ENCODE measurements at places on chromosomes 5 and 9.

DNA sequence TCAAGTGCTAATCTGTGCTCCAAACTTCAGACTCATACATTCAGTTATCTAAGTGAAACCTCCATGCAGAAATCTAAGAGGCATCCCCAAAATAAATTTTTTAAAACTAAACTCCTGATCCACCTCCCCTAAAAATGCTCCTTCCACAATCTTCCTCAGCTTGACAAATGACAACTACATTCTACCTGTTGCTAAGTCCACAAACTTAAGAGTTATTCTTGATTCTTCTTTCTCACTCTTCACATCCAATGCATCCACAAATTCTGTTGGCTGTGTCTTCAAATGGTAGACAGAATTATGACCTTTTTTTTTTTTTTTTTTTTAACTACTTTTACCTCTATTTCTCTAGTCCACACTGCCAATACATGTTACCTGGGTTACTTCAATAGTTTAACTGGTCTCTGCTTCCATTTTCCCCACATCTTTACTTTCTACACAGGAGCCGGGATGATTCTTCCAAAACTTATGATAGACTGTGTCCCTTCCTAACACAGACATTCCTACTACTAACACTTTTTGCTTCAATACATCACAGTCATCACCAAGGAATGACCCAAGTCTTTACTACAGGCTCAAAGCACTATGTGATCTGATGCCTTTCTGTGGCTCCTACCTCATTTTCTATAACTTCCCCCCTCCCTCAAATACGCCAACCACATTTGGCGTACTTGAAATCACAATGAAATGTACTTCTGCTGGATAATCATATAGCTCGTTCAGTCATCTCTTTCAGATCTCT, 143.6 kb downstream of the PDE4D start:
- no peak for DNase-seq

GRCh38 chr5:62974623-62975022, 396.0 kb downstream of the LRRC70 start:
- no peak for DNase-seq

- no peak for DNase-seq
Observed at GRCh38 chr5:76791461-76791860, 27.4 kb upstream of the F2RL1 start.

DNA sequence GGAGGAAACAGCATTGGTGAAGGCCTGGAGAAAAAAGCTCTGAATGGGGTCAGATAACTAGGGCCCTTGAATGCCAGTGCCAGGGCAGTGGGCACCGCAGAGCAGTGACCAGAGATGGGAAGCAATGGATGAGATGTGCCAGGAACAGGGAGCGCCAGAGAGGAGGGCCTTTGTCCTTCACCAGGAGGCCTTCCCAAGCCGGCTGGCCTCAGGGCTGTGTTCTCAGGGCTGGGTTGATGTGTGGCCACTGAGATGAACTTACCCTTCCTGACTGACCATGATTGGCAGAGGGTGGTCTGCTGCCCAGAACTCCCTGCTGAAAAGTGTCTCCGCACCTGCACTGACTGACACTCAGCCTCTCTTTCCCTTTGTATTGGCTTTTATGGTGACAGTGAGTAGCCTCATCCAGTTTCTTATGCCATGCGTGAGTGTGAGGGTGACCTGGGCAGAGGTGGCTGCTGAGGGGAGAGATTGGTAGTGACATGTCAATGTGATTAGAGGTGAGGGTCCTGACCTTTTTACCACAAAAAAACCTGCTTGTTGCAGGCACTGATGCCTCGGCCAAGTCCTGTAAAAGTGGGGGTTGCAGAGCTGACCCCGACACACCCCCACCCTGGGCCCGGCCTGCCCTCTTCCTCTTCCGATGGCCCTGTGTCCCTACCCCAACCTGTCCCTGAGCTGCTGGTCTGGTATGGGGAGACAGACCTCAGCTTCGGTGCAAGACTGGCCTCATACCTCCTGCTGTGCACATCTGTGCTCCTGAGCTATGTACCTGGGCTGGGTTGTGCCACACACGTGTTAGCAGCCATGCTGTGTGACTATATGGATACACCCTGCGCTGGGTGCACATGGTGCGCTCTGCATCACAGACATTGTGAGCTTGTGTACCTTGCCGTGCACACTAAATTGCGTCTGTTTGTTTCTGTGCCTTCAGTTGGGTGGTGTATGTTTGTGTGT, 57.1 kb upstream of the PSD2 start:
- DNase-seq = no peak

DNA sequence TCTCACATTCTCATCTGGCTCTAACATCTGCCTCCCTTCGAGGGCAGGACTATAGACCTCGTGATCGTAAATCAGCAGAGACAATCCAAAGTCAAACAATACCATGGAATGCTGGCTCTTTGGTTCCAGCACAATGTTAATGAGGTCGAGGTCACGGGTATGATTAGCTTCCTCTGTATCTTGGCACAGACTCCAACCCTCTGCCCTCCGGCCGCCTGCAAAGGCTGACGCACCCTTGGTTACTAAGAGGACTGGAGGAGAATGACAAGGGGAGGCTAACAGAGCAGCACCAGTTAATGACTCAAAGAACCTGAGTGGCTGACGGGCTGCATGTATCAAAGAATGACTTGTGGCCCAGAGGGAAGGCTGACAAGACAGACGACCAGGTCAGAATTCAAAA, 10.1 kb downstream of the LHFPL2 start:
- DNase-seq = no peak

DNA sequence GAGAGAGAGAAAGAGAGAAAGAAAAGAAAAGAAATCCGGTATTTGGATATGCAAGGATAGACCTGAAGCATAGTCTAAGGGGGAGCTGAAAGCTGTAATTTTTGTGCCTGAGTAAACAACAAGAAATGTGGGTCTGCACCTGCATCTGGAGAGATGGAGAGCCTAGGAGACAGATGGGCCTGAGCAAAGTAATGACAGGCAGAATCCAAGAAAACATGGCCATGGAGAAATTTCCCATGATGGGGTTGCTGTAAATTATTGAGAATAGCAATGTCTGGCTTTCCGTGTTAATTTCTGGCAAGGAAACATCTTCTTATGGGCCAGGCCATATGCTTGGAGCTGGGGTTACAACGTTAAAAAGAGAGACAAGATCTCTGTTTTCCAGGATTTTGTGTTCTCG, 40.2 kb downstream of the YIPF5 start:
- no peak for DNase-seq

- DNase-seq = no peak
Observed at GRCh38 chr5:23742701-23743100, 235.3 kb downstream of the PRDM9 start.

DNA sequence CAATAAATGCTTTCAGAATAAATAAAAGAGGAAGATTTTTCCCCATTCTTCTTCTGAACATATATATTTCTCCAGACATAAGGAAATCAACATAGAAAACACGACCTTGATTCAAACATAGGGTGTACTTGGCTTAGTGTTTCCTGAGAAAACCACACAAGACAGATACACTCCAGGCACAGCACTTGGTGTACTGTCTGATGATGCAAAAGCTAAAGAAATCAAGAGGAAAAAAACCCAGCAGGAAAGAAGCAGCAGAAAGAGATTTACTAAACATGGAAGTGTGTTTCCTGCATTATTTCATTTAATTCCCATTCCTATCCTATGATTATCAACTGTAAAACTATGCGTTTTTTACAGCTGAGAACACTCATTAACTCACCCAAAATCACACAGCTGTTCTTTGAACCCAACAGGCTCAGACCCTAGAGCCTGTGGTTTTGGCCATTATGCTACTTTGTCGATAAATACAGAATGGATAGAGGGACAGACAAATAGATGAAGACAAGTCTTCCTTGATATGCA, 46.1 kb downstream of the NIPAL4 start:
- no peak for DNase-seq

- DNase-seq = no peak
Observed at GRCh38 chr9:136690806-136691261, 3.6 kb upstream of the AGPAT2 start.

- no peak for DNase-seq
Observed at GRCh38 chr5:165143741-165144140, 1638.3 kb downstream of the MAT2B start.

DNA sequence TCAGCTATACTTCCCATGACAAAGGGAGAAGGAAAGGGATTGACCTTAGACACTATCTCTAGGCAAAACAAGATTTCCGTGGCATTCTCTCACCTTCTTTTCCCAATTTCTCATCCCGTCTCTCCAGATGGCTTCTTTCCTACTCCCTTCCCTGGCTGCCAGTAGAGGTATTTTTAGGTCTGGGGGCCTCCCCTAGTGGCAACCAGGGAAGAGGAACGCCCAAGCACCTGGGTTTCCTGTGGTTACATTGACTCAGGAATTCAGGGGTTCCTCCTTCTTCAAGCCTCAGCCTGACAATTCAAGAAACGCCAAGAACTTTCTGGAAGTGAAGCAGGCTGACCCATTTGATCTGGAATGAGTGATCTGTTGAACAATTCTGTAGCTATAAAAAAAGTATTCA, 111.5 kb upstream of the OSMR start:
- DNase-seq = no peak

DNA sequence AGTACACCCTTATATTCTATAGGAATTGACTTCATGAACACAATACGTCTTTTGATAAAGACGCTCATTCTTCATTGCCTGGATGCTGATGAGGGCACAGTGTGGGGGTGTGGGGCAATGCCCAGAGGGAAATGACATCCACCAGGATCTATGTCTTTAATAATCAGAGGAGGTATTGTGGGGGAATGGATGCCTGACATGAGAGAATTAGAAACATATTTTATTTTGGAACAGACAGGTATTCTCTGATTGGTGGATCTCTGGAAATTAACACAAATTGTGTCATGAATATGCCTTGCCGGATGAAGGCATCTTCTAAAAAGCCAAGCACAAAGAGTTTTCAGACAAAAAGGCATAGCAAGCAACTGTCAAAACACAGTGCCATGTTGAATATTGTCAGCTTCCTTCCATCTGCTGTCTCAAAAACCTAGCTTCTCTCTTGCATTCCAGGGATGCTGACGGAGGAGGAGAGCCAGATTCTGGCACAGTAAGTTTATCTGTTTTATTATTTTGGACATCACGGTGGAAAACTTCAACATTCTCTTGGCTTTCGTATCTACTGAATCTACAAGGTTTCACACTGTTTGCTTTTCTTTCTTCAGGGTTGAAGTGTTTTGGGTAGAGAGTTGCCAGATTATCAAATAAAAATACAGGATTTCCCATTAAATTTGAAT, 3.9 kb upstream of the C5orf58 start:
- DNase-seq = no peak

- DNase-seq = no peak
Observed at GRCh38 chr5:173327948-173328843, at the start of gene STC2. STC2 (minus strand) TSS chr5:173328414; CDS start chr5:173328193, 221 bp downstream.

DNA sequence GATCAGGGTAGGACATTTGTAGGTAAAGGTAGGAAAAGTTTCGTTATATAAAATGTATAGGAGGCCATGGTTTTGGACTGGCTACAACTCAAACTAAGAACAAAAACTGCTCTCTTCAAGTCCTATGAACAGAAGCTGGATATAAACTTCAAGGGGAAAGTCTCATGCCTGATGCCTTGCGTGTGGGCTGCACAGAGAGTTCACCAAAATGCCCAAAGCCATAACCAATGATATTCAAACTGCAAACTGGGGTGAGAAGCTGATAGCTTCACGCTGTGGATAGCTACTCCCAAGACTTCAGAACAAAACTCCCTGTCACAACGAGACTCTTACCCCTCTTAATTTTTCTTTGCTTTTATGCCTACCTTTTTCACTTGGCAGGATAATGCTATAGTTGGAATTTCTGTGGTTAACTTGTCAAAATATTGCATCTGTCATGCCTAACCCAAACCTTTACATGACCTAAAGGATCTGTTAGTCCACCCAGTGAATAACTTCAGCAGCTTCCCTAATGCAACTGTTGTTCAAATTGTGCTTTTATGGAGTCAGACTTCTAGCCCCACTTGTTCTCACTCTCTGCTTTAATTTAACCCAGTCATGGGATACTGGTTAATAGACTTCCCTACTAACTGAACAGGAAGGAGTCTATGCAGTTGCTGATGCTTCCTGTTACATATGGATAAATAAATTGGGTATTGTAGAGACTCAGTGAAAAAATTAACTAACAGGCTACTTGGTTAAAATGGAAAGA, 71.9 kb downstream of the SFXN1 start:
- no peak for DNase-seq

GRCh38 chr9:114178756-114179450, 23.6 kb downstream of the COL27A1 start:
- DNase-seq = peak; percentile 33

DNA sequence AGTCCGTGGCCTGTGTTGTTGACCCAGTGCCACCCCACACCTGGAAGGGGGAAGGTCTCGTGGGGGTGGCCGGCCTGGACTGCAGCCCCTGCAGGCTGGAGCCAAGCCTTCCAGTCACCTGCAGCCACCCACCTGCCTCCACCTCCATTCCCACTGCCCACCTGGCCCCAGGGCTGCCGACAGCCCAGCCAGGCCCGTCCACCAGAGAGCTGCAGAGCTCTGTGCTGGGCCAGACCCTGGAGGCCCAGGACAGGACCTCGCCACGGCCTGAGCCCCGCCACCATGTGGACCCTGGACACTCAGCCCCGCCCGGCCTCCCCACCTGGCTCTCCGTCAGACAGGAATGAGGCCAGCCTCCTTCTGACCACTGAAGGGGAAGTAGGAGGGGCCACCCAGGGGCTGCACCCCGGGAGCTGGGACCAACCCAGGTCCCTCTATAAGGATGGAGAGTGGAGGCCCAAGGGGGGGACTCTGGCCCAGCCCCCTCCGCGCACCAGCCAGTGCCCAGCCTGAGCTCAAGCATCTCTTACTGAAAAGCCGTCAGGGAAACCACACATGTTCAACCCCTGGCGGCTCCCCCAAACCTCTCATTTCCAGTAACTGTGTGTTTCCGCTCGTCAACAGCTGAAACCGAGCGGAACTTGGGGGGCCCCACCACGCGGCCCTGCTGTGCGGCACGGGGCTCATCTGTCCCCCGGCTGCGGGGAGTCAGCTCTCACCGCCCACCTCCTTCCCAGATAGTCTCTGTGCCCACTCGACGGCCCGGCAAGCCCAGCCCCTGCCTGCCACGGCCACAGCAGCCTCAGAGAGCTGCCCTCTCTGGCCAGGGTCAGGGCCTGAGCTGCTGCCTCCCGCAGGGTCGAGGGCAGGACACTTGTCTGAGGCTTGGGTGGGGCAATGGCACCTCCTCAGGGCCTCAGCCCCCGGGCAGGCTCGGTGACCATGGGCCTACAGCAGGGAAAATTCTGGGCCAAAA, 12.8 kb downstream of the NOTCH1 start:
- DNase-seq = peak; percentile 40

DNA sequence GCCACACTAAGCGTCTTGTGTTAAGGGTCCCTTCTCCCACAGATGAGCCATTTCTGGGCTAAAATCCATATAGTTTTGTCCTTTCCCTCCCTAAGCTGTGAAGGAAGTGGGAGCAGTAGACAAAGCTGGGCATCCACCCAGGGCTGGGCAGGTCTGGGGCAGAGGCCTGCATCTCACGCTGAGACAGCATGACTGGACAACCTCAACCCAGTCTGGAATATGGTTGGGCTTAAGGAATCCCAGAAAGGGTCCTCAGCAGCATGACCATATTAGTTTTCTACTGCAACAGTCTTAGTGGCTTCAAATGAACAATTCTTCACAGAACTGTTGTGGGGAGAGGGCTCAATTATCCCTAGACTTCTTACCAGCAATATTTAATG, 173.8 kb downstream of the AUH start:
- no peak for DNase-seq

Data from MV-4-11 (cell line).